Thymus (tissue), 14 donors: ENCODE measurements at places on chromosomes 2 and 18. TPM values are rescaled to one million over a fixed set of nuclear protein-coding genes. Genes with fewer than 3 reads are reported as not detected.

GRCh38 chr18:47790036-47790435 lies 140.4 kb downstream of the SMAD2 start:
- H3K36me3 ChIP-seq: no peaks in the 10 kb centered on the region
- no peak overlapping the region for H3K4me3 ChIP-seq
- no peak for DNase-seq
- H3K27ac ChIP-seq: no peak overlapping the region
- H3K27me3 ChIP-seq: no peaks in the 10 kb centered on the region

Gene SCN1A
- polyA plus RNA-seq: 0.02 TPM

GRCh38 chr2:148590612-148591011 lies 53.9 kb upstream of the EPC2 start:
- H3K4me1 ChIP-seq: no peaks in the 10 kb centered on the region
- no peaks in the 10 kb centered on the region for H3K27me3 ChIP-seq
- H3K36me3 ChIP-seq: no peaks in the 10 kb centered on the region
- no peak overlapping the region for H3K27ac ChIP-seq
- no peak overlapping the region for H3K4me3 ChIP-seq

DNA sequence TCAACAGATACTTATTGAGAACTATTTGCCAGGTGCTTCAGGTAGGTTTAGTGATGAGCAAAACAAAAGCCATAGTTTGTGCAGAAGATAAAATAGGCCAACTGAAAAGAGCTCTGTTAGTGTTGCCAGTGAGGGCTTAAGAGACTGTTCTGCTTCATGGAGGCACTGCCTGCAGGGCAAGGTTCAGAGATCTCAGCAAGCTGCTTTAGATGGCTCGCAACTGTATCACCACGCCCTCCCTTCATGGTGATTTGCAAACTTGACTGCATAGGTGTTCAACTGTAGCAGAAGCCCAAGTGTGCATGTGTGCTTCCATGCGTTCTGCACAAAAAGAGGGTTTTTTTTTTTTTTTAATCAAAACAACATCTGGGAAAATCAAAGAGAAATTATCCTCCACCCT lies 84.5 kb downstream of the RAPH1 start:
- H3K27me3 ChIP-seq: no peaks in the 10 kb centered on the region
- no peak for DNase-seq
- no peak overlapping the region for H3K27ac ChIP-seq
- H3K4me3 ChIP-seq: no peak overlapping the region
